ENCODE measurements at places on chromosomes 12 and 14. TPM values are rescaled to one million over a fixed set of nuclear protein-coding genes. Genes with fewer than 3 reads are reported as not detected.

The STAC3 gene
- 3.6 TPM for total RNA-seq

The CLEC9A gene
- 1.2 TPM for total RNA-seq

The PRB4 gene
- total RNA-seq, result not detected

The LMO3 gene
- total RNA-seq, result 8.1 TPM

The MMP14 gene
- total RNA-seq, result 222 TPM

The IGF1 gene
- 12.0 TPM for total RNA-seq

The ESPL1 gene
- 1.5 TPM for total RNA-seq

The GALNT16 gene
- 4.1 TPM for total RNA-seq

Measured in mucosa of gallbladder (tissue), 1 donor.